NCI-H1930 (cell line): ENCODE measurements at places on chromosomes 2 and 18.

DNA sequence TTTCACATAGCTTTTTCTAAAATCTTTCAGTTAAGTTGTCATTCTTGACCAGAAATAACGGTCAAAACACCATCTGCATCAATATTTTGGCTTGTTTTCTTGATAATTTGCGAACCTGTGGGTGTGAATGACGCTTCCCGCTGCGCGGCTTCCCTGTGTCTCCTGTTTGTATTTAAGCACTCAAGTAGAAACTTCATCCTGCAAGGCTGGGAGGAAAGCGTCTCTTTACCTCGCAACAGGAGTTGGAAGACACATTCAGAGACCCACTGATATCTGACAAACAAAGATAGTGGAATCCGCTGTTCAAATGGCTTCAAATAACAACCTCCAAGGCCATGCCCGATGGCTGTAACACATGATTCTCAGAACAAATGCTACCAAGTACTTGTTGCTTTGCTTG is 704.9 kb downstream of the DCDC2C start:
- DNase-seq: no peak

- peak; percentile 6 for DNase-seq
Observed at GRCh38 chr2:179410552-179411356, 146.1 kb upstream of the SESTD1 start.

DNA sequence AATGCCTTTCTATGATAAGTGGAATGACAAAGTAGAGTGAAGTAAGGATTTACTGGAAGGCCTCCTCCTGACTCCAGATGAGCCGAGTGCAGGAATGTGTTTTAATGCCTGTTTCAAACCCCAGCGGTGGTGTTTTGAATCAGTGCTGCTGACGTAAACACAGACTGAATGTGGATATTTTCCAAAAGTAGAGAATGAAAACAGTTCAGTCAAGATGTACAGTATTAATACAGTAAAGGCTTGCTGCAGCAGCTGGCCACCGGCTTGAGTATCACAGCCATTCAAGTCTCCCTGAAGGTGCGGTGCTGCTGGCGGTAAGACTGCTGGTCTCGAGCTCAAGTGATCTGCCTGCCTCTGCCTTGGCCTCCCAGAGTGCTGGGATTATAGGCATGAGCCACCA is 46.7 kb downstream of the ARHGAP28 start:
- no peak for DNase-seq

DNA sequence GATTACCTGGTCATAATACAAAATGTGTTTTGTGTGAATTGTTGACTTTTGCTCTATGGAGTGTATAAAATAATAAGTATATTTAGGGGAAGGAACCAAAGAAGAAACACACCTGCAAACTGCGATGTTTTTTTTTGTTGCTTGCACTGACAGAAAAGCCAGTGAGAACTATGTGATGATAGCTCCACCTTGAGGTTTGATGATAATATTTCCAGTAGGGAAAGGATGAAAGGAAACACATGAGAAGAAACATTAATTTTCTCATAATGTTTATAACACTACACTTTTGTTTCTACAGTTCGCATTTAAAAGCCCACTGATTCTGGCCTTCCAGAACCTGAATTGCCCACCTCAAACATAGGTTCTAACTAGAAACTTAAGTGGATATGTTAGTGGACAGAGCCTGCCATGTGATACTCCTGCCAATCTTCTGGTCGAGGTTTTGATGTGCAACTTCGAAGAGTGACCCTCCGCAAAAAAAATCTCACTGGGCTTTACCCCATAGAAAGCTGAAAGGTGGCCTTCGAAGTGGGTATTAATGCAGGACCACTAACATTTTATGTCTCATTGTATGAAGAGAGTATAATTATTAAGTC is 476.4 kb upstream of the SPHKAP start:
- peak; percentile 22 for DNase-seq

DNA sequence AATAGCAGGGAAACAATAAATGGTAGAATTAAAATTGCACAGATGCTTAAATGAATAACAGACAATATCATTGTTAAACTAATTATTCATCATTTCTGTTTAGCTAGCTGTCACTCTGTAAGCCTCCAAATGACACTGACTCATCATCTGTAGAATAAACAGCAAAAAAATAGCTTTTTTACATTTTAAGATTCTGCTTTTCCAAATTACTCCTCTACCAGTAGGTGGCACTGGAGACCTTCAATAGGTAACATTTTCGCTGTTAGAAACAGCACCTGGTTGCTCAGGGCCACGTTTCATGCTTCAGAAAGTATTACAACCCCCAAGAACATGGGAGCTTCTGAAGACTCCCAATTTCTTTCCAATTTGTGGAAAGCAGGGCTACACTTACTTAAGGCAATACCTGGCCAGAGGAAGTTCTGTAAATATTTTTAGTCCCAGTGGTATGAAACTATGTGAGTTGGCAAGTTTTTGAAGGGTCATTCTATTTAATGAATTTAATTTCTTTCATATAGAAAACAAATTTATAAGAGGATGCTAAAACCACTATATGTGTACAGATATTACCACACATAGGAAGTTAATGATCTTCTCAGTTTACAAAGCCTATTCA is 45.4 kb downstream of the TTN start:
- DNase-seq: peak; percentile 8

GRCh38 chr2:174636987-174637386 is 39.4 kb upstream of the WIPF1 start:
- no peak for DNase-seq

GRCh38 chr18:22084547-22084946 is 84.8 kb upstream of the GATA6 start:
- no peak for DNase-seq

- DNase-seq: no peak
Observed at GRCh38 chr2:225994748-225995405, 595.4 kb downstream of the NYAP2 start.

GRCh38 chr2:239068411-239068810 is 220.5 kb downstream of the TWIST2 start:
- no peak for DNase-seq

- DNase-seq: no peak
Observed at GRCh38 chr18:80183273-80184050, 63.9 kb downstream of the PARD6G start.

GRCh38 chr2:2812117-2812516 is 481.0 kb upstream of the MYT1L start:
- DNase-seq: no peak
